Coronary artery (tissue), 2 donors: ENCODE measurements at places on chromosomes 1 and 21.

DNA sequence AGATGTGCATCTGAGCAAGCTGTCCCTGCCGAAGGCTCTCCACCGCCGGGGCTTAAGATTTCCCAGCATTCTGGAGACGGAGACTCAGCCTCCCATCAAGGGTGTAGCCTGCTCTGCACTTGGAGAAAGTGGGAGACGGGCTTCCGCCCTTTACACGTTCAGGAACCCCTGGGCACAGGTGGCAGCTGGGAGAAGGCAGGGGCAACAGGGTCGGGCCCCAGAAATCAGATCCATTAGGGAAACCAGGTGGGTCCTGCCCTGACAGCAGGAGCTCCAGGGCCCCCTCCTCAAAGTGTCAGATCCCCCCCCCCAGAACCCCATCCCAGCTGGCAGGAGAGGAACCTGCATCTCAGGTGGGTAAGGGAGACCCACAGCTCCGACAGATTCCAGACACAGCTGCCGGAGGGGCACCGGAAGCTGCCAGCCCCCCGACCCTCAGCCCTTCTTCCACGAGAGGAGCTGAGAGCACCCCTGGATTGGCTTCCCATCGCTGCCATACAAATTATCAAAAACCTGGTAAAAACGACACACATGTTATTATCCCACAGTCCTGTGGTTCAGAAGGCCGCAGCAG is 236.6 kb downstream of the NPHP4 start:
- no peak for DNase-seq

DNA sequence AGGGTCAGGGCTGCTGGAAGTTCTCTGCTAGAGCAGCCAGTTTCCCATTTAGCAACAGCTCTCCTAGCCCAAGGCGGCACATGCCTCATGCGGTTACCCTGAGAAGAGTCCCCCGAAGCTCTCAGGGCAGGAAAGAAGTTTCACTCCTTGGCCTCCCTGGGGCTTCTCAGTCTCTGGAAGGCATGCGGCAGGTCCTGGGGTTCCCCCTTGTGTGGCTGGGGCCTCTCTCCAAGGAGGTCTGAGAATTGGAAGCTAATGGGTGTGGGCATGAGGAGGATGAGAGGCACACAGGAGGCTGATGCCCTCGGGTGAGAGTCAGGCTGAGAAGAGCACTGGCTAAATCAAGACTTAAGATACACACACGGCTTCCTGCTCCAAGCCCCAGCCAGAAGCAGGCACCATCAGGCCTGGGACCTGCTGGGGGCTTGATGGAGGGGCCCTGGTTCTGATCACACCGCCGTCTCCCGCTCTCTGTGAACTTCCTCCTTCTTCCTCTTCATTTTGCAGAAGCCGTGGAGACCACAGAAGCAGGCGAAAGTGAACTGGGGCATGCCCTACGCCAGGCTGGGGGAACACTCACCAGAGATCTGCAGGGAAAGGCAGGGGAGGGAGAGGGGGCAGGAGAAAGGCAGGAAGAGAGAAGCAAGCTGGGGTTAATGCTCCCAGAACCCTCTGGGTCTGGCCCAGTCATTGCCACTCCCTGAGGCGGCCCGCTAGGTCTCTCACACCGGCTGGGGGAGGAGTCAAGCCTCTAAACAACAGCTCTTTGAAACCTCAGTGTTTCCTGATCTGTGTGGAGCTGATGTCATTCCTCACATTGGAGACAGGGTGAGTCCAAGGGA is 15.1 kb downstream of the BLACAT1 start:
- DNase-seq: no peak

GRCh38 chr1:48560116-48560515 is 88.1 kb upstream of the SPATA6 start:
- DNase-seq: no peak

DNA sequence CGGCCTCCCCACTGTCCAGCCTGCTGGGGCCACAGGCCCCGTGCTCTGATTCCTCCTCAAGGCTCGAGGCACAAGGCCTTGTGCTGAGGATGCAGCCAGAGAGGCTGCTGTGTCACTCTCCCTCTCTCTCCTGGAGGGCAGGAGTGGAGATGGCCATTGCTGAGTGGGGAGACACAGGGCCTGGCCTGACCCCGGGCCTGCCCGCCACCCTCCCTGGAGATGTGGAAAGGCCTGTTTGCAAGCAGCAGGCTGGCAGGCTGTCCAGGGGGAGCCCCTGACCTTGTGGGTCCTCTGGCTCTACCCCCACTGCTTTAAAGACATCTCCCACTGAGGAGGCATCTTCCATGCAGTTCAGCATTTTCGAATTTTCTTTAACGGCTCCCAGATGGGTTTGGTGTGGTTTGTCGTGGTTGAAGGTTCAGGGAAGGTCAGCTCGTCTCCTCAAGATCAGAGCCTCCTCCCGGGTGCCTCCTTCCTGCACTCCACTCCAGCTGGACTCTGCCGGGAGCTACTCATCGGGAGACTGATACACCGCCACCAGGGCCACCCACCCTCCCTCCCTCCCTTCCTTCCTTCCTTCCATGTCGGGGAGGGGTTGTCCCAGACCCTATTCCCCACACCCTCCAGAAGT is 69.1 kb downstream of the SPSB1 start:
- no peak for DNase-seq

GRCh38 chr1:53594391-53595180 is 135.4 kb downstream of the DMRTB1 start:
- DNase-seq: no peak

GRCh38 chr1:14682941-14683621 is 84.6 kb downstream of the KAZN start:
- no peak for DNase-seq

GRCh38 chr1:164682570-164682969 is 123.6 kb downstream of the PBX1 start:
- DNase-seq: no peak

DNA sequence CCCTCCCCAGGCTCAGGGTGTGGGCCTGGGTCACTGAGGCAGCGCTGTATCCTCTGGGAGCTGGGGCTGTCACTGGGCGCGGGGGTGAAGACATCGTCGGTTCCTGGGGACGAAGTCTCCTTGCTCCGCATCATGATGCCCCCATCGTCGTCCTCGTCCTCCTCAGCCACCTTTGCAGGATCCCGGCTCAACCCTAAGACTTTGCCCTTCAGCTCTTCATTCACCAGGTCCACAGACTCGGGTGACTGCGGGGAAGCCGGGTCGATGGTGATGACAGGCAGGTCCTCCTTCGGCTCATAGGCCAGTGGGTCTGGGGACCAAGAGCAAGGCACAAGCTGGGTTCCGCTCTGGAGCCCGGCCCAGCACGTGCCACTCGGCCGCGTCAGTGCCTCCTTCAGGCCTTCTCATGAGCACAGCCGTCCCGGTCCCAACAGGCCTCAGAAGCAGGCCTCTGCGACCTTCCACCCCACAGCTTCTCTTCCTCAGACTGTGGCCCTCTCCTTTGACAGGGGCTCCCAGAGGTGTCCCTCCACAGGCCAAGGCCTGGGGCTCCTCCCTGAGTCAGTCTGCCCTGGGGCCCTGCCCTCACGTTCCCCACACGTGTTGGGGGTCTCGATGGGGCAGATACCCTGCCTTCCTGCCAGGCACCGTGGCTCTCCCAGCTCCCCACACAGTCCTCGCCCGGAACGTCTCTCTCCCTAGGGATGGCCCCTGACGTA is 54.4 kb downstream of the SLC9A1 start:
- peak; percentile 72 for DNase-seq

- DNase-seq: no peak
Observed at GRCh38 chr1:207495801-207496792, at the start of gene CR1. Gene CR1 (plus strand): TSS chr1:207496157. CDS start chr1:207496268, 111 bp downstream.

DNA sequence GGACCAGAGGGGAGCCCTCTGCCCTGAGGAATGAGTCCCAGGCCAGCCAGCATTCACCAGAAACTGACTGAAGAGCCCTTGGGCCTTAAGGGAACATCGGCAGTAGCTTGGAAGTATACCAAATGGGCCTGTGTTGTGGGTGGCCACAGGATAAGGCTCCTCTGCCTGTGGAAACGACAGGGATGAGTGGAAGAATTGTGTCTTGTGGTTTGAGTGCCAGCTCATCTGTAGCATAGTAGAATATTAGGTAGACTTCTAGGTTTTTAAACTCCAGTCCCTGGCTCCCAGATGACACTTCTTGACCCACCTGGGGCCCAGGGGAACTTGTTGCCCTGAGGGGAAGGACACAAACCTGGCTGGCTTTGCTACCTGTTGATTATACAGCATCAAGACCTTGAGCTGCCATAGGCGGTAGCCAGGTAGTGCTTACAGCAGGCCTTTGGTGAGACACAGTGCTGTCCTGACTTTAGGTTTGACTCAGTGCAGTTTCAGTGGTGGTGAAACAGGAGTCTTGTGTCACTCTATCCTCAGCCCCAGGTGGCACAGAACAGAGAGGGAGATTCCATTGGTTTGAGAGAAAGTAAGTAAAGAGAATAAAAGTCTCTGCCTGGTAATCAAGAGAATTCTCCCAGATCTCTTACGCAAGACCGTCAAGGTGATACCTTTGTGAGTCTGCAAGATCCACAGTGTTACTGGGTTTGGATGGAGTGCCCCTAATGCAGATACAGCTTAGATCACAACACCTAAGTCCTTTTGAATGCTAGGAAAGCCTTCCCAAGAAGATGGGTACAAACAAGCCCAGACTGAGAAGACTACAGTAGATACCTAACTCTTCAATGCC is 50.2 kb downstream of the RABGAP1L start:
- no peak for DNase-seq

- DNase-seq: no peak
Observed at GRCh38 chr1:197908716-197909220, 6.3 kb downstream of the C1orf53 start.

DNA sequence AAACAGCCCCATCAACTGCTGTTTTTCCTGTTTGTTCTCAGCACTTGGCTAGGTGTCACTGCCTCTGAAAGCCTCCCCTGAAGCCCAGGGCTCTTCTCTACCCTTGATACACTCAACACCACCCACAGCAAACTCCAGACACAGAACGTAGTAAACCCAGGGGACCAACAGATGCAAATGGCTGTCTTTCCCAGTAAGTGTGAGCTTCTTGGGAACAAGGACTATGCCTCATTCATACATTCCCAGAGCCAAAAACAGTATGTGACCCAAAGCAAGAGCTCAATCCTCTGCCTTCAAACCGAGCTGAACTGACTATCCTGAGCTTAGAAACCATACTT is 4.4 kb downstream of the LBR start:
- DNase-seq: no peak

- peak; percentile 76 for DNase-seq
Observed at GRCh38 chr21:46021978-46022544, 40.5 kb downstream of the COL6A1 start.
